H7 (cell line): ENCODE measurements at places on chromosomes 2 and 18.

GRCh38 chr2:181660181-181660580, 3.3 kb upstream of the CERKL start:
- no peak for DNase-seq

DNA sequence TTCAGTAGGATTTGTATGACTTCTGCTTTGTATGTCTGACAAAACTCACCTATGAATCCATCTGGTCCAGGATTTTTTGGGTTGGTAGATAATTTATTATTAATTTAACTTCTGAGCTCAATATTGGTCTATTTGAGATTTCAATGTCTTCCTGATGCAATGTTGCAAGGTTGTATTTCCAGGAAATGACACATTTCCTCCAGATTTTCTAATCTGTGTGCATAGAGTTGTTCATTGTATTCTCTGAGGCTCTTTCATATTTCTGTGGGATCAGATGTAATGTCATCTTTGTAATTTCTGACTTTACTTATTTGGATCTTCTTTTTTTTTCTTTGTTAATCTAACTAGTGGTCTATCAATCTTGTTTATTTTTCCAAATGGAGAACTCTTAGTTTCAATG, 584.7 kb upstream of the SETBP1 start:
- no peak for DNase-seq

DNA sequence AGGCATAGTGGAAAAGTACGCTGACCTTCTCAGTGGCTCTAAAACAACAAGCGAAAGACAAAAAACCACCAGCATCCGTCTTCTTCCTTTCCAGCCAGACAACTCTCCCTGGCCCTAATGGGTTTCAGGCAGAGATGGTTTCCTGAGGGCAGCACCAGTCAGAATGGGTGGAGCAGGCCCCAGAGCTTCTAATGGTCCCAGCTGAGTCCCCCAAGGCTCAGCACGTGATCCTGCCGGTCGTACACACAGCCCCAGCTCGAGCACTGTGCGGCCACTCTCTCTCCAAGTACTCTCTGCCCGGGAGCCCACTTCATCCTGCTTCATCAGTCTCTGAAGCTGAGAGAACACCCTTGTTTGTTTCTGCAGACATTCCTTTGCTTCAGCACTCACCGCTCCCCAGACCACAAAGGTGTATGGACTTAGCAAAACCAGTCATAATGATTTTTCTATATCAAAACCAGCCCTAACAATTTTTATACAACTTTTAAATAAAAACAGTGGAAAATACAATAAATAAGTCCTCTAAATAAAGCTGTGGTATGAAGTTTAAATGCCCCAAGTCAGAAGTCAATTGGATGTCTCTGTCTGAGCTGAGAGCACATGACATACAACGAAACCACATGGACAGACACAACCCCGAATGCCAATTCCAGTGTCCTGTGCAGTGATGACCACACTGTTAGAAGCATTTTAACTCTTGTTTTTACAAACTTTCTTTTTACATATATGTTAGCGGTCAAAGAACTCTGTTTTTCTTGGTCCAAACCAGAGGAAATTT, 63.9 kb downstream of the PARD6G start:
- DNase-seq = no peak

GRCh38 chr2:100935372-100935752, 66.7 kb upstream of the RPL31 start:
- no peak for DNase-seq

GRCh38 chr2:25831746-25832449, 46.4 kb downstream of the ASXL2 start:
- no peak for DNase-seq

- no peak for DNase-seq
Observed at GRCh38 chr18:79568543-79569205, 110.9 kb upstream of the CTDP1 start.

DNA sequence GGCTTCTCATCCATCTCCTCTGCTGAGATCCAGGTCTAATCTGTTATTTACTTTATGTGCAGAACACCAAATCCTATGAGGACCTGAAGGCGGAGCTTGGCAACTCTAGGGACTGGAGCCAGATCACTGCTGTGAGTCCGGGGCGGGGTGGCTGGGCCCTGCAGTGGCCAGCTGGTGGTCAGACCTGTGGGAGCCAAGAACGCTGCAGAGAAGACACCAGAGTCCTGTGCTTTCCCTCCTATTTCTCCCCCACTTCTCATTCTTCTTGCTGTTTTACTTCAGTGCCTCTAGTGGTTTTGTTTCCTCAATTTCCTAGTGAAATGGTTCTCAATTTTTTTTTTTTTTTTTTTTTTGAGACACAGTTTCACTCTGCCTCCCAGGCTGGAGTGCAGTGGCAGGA, 19.7 kb downstream of the VIL1 start:
- DNase-seq = peak; percentile 22

GRCh38 chr2:24490181-24490689, 819 bp upstream of the NCOA1 start:
- DNase-seq = peak; percentile 43

DNA sequence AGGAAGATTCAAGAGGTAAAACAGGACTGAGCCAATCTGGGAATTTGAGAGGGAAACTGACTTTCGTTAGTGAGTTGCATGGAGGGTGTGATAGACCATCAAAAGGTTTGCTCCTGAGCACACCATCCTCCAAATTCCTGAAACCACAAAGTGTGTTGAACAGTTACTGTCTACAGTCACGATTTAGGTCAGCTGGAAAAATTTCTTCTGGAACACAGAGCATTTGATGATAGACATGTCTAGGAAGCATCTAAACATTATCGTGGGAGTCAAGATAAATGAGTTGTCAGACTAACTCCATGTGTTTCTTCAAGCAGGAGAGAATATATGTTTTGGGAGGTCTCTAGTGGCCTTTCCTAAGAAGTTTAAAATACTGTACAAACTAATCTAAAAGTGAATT, 449.4 kb upstream of the SLC14A2 start:
- no peak for DNase-seq

- no peak for DNase-seq
Observed at GRCh38 chr18:848062-848861, 36.2 kb upstream of the YES1 start.

DNA sequence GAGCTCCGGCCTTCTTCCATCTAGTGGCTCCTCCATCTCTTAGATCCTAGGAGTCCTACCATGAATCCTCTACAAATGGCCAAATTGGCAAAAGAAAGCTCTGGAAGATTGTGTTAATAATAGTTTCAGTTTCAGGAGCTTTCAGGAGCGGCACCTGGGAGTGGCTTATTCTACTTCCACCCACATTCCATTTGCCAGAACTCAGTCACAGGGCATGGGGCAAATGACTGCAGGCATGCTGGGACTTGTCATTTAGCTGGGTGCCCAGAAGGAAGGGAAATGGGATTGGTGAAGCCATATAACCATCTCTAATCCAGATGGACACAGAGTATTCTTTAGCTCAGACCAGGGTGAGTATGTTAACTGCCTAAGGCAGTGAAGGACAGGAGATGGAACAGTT, 3.6 kb upstream of the LRATD1 start:
- no peak for DNase-seq

DNA sequence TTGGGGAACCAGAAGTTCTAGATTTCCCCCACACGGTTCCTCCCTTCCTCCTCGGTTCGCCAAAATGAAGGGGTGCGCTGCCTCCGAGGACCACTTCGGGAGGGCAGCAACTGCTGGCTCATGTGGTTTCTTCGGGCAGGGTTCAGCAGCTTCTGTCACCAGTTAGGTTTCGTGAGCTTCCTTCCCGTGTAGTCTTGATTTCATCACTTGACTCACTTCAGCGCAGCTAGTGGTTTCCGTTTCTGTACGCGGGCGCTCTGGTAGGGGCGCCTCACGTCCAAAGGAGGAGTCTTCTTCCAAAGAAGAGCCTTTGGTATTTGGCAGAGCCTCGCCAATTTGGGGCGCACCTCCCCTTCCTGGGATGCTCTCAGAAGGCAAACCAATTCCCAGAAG, 485 bp upstream of the GALNT3 start:
- DNase-seq = peak; percentile 28

DNA sequence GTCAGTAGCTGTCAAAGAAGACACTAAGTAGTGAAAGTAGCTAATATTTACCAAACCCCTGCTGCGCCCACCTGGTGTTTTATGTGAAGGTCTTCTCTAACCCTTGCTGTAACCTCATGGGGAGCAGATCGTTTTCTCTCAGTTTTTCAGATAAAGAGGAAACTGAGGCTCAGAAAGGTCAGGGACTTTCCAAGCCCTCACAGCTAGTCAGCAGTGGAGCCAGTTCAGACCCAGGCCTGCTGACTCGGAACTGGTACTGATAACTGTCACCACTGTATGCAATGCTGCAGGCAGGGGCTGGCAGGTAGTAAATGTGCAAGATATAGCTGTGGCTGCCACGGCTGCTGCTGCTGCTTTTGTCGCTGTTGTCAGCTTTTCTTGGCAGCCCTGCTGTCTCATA, 69.1 kb downstream of the LRRFIP1 start:
- DNase-seq = no peak

- no peak for DNase-seq
Observed at GRCh38 chr2:21774691-21775368, 651.1 kb downstream of the TDRD15 start.

GRCh38 chr2:99032786-99033185, 96.8 kb upstream of the CRACDL start:
- no peak for DNase-seq

- DNase-seq = peak; percentile 52
Observed at GRCh38 chr18:49845629-49846360, 32.5 kb upstream of the ACAA2 start.

DNA sequence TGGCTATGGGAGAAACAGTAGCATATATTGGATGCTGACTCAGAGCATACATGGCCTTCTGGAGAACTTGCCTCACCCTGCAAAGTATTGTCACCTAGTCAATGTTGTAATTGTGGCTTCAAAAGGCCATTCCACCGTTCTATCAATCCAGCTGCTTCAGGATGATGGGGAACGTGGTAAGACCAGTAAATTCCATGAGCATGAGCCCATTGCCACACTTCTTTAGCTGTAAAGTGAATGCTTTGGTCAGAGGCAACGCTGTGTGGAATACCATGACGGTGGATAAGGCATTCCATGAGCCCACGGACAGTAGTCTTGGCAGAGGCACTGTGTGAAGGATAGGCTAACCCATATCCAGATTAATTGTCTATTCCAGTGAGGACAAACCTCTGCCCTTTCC, 1300.1 kb upstream of the ACVR2A start:
- no peak for DNase-seq

- no peak for DNase-seq
Observed at GRCh38 chr18:10713409-10713808, 187.6 kb downstream of the NAPG start.

- peak; percentile 26 for DNase-seq
Observed at GRCh38 chr2:41326851-41327250, 721.0 kb upstream of the PKDCC start.

- DNase-seq = no peak
Observed at GRCh38 chr18:37575646-37576045, 10.0 kb upstream of the CELF4 start.

DNA sequence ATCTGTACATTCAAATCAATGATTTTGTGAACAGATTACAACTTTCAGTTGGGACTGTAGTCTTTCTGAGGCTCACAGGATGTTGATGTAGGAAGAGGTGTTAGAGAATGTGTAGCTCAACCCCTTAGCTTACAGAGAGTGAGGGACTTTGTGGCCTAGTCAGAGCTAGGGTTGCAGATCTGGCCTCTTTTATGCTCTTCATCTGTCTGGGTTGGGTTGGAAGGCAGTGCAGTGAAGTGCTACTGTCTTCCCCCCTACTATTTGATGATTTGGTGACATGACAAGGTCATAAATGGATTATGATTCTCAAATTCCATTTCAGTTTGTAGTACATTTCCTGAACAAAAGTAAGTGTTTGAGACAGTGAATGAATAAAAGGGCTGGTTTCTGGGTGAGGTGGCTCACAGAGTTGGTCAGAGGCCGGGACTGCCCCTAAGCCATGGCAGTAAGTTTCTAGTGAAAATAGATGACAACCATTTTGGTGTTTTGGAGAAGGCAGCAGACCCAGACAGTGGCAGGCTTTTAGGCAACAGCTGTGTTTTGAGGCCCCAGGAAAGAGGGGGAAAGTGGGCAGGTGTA, 21.6 kb downstream of the MAP4K4 start:
- no peak for DNase-seq

DNA sequence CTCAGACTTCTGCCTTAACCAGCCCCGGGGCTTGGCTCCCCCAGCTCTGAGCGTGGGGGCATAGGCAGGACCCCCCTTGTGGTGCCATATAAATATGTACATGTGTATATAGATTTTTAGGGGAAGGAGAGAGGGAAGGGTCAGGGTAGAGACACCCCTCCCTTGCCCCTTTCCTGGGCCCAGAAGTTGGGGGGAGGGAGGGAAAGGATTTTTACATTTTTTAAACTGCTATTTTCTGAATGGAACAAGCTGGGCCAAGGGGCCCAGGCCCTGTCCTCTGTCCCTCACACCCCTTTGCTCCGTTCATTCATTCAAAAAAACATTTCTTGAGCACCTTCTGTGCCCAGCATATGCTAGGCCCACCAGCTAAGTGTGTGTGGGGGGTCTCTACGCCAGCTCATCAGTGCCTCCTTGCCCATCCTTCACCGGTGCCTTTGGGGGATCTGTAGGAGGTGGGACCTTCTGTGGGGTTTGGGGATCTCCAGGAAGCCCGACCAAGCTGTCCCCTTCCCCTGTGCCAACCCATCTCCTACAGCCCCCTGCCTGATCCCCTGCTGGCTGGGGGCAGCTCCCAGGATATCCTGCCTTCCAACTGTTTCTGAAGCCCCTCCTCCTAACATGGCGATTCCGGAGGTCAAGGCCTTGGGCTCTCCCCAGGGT, 5.5 kb downstream of the CTDSP1 start:
- DNase-seq = no peak

DNA sequence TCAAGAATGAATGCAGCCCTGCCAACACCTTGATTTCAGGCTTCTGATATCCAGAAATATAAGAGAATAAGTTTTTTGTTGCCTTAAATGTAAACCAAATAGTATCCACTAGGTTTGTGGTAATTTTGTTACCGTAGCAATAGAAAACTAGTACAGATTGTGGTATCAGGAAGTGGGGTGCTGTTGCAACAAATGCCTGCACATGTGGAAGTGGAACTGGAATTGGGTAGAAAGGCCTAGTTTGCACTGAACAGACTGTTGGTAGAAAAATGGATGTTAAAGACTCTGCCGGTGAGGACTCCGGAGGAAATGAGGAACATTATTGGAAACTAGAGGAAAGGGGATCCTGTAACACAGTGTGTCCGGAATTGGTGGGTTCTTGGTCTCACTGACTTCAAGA, 145.8 kb upstream of the MGAT5 start:
- no peak for DNase-seq

GRCh38 chr2:224947566-224947965, 94.7 kb downstream of the DOCK10 start:
- no peak for DNase-seq

GRCh38 chr2:71937396-71937795, 210.3 kb downstream of the CYP26B1 start:
- no peak for DNase-seq

GRCh38 chr2:70767079-70767698, 811 bp downstream of the ADD2 start:
- DNase-seq = peak; percentile 86
